ENCODE measurements at places on chromosomes 7 and 10.
A peak's percentile ranks its signal among the peaks of the same experiment; 100 is the strongest.

- DNase-seq: no peak
Measured at GRCh38 chr7:40874756-40875155, 740.0 kb downstream of the SUGCT start.

- DNase-seq: no peak
Measured at GRCh38 chr10:111139567-111139966, 62.7 kb downstream of the ADRA2A start.

DNA sequence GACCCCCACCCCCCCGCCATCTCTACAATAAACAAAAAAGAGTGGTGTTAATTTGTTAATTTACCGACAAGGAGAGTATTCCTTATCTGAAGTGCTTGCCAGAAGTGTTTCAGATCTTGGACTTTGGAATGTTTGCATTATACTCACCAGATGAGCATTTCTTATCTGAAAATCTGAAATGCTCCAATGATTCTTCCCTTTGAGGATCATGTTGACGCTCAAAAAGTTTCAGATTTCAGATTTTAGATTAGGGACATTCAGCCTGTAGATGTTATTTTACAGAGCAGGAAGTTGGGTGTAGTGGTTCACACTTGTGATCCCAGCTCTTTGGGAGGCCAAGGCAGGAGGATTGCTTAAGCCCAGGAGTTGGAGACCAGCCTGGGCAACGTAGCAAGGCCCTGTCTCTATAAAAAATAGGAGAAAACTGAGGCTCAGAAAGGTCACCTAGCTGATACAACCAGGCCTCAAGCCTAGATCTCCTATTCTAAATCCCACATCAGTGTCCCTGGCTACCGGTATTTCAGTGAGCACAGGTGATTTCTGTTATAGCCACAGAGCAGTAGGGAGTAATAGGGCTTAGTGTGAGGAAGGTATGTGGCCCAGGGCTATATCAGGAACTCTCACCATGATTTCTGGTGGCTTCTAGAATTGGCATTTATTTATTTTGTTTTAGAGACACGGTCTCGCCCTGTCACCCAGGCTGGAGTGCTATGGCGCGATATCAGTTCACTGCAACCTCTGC is 35.4 kb downstream of the TMEM120A start:
- no peak for DNase-seq

DNA sequence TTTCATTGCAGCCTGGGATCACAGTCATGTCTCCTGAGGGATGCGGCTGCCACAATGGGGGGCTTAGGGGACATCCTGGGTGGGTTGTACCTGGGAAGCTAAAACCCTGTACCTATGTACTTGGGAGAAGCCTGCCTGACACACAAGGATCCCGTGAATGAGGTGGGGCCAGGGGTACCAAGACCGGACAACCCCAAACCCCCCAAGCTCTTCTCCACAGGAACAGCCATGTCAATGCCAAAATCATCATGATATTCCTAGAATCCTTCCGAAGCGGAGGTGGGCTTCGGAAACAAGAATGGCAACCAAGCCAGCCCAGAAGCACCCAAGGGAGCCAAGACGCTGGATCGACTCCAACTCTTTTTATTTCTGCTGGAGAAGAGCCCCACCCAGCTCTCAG is 260.3 kb upstream of the TCERG1L start:
- no peak for DNase-seq

DNA sequence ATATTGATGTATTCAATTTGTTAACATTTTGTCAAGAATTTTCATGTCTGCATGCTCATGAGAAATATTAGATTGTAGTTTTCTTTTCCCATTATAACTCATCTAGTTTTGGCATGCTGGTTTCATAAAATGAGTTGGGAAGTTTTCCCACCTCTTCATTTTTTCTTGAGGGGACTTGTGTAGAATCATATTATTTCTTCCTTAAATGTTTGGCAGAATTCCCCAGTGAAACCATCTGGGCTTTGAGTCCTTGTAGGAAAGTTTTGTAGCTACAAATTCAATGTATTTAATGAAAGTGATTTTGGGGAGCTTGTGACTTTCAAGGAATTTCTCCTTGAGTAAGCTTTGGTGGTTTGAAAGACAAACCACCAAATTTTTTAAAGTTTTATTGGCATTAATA is 173.2 kb downstream of the PHTF2 start:
- DNase-seq: no peak

- DNase-seq: no peak
Measured at GRCh38 chr7:80612880-80613279, 25.6 kb upstream of the CD36 start.

- DNase-seq: no peak
Measured at GRCh38 chr10:93818086-93818485, 60.4 kb downstream of the LGI1 start.

DNA sequence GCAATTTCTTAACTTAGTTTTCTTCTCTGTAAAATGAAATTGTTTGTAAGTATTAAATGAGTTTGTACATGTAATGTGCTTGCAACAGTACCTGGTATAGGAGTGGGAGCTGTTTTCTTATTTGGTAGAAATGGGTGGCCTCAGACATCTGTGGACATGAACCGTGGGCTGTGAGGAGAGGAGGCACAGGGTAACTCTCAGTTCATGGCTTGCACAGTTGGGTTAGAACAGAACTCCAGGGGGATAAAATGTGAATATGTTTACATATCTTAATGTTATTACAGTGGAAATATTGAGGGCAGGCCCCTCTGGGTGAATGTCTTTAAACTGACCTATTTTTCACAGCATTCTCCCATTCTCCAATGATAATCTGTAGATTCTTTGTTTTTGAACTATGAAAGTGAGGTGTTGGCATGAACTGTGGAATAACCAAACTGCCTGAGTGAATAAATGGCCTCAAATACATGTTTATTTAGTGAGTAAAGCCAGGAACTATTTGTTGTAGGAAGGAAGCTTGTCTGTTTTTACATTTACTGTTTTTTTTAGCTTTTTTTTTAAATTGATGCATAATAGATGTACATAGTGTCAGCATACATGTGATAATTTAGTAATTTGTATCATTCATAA is 2.6 kb downstream of the ABCA13 start:
- no peak for DNase-seq

DNA sequence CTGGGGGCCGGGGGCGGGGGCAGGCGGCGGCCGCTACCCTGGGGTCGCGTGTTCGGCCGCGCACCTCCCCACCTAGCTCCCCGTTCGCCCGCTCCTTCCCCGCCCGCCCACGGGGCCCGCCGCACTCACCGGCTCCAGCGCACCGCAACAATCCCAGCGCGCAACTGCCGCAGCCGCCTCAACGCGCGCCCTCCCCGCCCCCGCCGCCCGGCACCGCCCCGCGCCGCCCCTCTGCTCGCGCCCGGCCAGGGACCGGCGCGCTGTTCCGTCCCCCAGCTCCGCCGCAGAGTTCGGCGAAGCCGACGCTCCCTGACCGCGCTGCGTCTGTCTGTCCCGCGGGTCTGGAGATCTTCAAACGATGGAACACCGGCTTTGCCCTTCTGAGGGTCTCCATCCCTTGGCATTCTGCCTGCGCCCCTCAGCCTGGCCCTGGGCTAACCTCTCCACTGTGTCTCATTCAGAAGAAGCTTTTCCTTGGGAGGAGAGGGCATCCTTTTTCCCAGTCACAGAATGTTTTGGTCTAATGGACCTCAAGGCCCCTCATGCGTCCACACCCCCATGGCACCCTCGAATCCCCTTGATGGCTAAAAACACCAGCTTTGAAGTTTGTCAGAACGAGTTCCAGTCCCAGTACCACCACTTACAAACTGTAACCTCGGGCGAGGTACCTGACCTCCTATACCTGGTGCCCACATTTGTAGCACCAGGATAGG is at the start of gene NT5C2:
TSS of gene NT5C2 (minus strand) at position 166 of the 713 bp plus-strand sequence. CDS start 18,314 bp downstream, outside the sequence.
- DNase-seq: peak; percentile 80

DNA sequence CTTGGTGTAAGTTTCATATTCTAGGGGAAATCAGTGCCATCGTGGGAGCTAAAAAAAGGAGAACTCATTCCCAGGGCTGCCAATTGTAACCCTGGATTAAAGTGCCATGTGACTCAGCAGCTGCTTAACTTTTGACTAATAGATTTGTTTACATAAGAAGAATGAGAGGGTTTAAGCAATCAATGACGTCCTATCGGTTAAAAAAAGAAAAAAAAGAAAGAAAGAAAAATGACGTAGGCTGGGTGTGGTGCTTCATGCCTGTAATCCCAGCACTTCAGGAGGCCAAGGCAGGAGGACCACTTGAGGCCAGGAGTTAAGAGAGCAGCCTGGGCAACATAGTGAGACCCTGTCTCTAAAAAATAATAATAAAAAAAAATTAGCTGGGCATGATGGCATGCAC is 116.2 kb upstream of the AFAP1L2 start:
- no peak for DNase-seq

- no peak for DNase-seq
Measured at GRCh38 chr10:101064415-101065030, 2.7 kb downstream of the KAZALD1 start.

DNA sequence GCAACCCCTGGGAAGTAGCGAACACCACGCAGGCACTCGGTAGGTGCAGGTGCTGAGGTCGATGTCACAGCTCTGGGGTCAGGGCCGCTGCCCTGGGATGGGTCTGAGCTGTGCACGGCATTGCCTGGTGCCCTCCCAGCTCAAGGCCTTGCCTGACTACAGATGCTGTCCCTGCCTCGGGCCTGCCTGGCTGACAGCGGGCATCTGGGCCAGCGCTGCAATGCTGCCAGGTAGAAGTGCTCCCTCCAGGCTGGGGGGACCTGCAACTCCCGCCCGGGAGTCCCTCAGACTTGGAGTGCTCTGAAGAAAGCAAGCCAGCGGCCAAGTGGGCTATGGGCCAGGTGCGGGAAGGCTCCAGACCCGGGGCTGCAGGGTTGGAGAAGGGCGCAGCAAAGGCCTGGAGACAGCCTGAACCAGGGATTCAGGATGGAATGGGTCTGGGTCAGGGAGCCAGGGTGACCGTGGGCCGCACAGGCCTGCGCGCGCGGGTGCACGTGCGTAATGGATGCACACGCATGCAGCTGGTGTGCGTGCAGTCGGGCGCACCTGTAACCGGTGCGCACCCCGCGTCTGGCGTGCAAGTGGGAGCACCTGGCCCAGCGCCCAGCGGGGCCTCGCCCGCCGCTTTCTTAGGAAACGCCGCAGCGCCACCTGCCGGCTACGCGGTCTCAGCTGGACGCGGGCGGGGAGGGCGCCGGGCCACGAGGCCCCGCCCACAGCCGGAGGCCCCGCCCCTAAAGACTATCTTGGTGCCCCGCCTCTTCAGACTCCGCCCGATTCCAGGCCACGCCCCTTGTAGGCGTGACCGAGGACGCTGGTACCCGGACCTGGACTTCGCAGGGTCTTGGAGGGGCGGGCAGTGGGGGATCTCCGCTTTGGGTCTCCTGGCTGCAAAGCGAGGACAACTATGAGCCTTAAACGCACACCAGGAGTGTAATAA is 46.7 kb downstream of the MICALL2 start:
- DNase-seq: peak; percentile 86

DNA sequence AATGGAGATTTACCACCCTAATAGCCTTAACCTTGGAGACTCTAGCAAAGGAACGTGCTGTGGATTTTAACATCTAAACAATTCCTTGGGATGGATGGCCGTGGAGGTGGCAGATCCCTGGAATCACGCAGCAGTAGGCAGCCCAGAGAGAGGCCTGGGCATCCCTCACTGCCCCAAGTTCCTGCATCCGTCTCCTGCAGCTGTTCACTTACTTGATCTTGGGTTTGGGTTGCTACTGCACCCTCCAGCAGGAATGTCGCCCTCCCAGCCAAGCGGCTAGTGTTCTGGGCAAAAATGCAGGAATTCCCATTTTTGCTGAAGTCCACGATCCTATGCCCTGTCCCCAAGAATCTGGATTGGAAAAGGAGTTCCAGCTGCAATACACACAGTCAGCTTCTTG is 166.7 kb upstream of the SH2B2 start:
- DNase-seq: no peak

Data from stimulated activated CD4-positive, alpha-beta T cell treated with anti-CD3 and anti-CD28 coated beads, Interleukin-4, amount 100 ng/mL, for 48 hours (primary cell).